Testis (tissue), 5 donors: ENCODE measurements at places on chromosomes 12 and 14. TPM values are rescaled to one million over a fixed set of nuclear protein-coding genes. Genes with fewer than 3 reads are reported as not detected.

Gene C12orf54
- total RNA-seq = 22.3 TPM

DNA sequence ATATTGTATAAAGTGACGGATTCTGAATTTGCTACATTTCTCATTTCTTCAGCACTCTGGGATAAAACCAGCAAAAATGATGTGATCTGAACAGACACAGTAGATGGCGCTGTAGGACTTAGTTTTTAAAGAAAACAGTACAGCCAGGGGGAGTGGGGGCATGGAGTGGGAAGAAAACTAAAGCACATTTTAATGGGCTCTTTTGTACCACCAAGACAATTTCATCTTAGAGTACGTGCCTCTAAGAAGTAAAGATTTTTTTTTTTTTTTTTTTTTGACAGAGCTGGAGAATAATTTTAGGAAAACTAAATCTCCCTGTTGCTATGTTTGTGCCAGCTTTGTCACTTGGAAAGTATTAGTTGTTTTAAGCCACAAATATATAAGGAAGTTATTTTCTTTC, 124.4 kb downstream of the RAD51B start:
- peak; percentile 92 for DNase-seq

GRCh38 chr12:16881986-16882570, 276.1 kb upstream of the LMO3 start:
- DNase-seq = no peak

DNA sequence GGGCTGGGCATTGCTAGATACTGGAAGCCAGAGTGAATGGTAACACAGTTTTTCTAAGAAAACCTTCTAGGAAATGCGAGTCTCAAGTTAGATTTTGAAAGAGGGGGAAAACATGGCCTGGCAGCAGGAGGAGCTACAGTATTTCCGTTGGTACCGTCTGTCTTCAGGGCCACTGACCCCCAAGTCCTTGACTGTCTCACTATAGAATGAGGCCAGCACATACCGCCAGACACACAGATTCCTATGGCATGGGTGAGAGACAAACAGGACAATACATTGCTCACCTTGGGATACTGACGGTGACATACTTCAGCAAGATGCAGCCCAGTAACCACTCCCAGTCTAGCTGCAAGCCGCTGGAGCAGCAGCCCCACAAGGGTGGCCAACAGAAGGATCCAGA, 21.7 kb downstream of the SLC11A2 start:
- DNase-seq = no peak

- no peak for DNase-seq
Observed at GRCh38 chr12:15535352-15535781, 213.1 kb downstream of the PTPRO start.

DNA sequence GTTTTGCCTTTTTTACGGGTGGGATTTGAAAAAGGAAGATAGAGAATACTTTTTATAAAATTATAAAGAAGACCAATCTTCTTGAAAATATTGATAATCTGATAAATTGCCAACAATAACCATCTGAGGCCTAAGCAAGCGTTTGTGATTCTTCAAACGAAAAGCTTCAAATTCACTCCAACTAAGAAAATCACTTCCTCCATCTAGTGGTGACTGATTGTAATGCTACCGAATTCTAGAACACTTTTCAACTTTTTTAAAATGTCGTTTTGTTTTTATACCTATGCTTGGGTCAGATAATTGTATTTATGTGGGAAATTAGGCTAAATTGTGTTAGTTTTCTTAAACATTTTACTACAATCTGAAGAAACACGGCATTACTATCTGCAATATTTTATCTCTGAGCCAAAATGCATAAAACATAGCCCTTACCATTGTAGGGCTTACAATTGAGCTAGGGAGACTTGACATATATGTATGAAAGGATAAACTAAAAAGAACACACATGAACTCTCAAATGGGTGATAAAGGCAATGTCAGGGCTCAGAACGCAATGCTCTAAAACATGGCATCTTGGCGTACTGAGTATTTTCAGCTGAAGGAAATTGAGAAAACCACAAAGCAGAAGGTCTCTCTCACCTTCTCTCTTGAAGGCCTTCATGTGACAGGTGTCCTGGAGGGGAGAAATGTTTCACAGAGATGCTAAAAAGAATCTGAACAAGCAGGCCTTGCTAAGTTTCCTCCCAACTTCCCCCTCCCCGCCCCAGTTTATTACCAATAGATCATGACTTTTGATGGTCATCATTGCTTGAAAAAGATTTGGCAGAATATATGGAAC, 36.8 kb upstream of the G2E3 start:
- no peak for DNase-seq

GRCh38 chr14:21382886-21383847, 652 bp downstream of the SUPT16H start:
- DNase-seq = peak; percentile 62

Gene FGF23
- total RNA-seq = not detected

DNA sequence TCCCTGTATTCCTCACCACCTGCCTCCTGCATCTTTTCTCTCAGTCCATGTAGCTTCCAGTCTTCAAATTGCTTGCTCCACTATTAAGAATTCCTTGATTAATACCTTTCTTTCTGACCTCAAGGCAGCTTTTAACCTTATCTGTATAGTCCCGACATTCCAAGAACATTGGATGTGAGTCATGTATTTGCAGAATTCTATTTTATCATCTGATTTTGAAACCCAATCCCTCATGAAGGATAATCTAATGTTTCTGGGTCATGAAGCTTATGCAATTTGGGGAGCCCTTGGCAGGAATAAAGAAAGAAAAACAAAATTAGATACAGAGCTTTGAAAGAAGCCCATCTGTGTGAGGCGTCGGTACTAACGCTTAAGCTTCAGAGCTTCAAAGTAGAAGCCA, 63.4 kb upstream of the CCND2 start:
- no peak for DNase-seq

GRCh38 chr12:48890657-48891418, 25.2 kb upstream of the RND1 start:
- DNase-seq = peak; percentile 83

Gene PGF
- total RNA-seq = 11.5 TPM

DNA sequence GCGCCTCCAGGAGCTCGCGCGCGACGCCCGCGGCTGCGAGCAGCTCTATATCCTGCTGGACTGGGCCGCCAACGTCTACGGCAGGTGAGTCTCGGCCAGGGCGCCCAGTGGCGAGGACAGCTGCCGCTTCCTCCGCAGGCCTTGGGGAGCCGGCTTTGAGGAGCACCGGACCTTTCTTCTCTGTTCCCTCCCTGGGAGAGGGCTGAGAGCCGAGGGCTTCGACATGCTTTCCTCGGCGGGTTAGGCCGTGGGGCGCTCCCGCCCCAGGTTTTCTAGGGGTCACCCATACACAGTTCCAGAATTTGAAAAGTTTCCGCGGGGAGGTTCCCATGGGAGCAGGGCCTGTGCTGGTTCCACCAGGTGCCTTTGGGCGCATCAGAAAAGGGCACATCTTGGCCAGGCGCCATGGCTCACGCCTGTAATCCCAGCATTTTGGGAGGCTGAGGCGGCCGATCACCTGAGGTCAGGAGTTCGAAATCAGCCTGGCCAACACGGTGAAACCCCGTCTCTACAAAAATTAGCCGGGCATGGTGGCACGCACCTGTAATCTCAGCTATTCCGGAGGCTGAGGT, 8.2 kb downstream of the EXOC3L4 start:
- no peak for DNase-seq

Gene NTF3
- total RNA-seq = 1.4 TPM

DNA sequence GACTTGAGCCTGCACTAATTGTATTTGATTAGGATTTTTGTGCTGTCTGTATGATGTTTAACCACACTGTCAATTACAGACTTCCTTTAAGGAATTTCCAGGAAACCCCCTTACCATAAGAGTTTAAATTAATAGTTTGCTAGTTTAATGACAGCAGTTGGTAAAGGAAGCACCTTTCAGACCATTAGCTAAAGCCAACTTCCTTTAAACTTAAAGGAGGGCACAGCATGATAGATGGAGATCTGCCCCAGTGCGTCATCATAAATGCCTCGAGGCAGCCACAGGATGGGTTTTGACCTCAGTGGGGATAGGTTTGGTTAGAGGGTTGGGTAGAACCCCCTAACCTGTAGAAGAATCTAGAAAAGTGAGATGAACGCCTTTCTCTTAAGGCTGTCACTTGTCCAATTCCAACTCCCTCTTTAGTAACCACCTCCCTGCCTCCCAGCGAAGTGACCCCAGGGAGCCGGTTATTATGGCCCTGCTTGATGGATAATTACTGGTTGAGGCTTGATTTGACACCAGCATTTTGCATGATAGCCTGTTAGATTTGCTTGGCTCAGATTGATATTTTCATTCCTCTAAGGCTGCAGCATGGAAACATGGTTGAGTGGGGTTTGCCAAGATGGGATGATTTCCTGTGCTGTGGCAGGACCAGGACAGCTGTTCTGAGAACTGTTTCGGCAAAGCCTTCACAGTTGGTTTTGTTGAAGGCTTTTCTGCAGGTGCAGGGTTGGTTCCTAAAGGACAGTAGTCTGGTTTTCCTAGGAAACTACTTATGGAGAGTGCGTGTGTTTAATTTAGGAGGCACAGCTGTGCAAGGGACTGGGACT, 62.7 kb downstream of the CHST11 start:
- no peak for DNase-seq

DNA sequence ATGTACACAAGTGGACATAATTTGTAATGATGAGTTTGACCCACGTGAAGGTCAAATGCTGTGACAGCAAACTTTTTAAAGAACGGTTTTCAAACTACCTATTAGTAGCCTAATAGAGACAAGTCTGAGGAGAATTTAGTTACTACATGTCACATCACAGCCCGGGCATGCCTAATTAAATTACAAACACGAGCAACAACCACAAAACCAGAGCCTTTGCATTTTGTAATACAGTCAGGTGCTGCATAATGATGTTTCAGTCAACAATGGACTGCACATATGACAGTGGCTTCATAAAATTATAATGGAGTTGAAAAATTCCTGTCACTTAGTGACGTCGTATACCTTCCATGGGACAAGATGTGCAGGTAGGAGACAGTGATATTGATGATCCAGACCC, 274.5 kb downstream of the DACT1 start:
- DNase-seq = no peak

DNA sequence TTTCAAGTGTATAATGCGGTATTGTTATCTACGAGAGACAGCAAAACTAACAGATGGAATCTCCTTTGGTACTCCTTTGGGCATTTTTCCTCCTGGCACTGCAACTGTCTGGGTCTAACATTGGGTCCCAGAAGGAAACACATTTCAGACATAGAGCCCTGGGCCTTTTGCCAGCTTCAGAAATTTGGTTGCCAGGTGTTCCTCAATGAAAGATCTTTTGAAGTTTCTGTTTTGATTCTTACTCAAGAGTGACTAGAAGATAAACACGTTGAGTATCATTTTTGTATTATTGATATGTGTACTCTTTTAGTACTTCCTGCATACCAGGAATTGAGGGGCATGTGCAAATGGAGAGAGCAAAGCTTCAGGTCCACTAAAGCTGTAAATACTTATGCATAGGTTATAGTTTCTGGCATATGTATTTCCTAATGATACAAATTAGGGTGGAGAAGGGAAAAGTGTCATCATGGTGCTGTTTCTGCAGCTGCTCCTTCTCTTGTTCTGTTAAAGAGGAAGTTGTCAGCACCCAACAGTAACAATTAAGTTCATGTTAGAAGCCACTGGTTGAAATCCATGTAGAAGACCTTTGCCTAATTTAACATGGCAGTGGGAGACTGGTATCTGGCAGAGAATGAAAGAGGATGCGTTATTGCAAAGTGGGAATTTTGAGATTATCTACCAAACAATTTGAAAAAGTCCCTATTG, 53.5 kb downstream of the SLC38A6 start:
- no peak for DNase-seq

GRCh38 chr14:61472011-61472672, 150.8 kb downstream of the PRKCH start:
- no peak for DNase-seq

GRCh38 chr12:131010396-131011131, 56.9 kb downstream of the ADGRD1 start:
- no peak for DNase-seq

DNA sequence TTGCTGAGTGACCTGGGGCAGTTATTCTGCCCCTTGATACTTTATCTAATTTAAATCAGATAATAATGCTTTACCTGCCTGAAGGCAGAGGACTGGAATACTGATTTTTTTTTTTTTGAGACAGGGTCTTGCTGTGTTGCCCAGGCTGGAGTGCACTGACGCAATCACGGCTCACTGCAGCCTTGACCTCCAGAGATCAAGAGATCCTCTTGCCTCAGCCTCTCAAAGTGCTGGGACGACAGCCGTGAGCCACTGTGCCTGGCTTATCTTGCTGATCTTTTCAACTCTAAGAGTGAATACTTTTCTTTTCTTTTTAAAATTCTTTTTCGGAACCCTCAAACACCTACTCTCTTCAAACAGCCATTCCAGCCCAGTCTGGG, 699 bp upstream of the B4GALNT3 start:
- no peak for DNase-seq

DNA sequence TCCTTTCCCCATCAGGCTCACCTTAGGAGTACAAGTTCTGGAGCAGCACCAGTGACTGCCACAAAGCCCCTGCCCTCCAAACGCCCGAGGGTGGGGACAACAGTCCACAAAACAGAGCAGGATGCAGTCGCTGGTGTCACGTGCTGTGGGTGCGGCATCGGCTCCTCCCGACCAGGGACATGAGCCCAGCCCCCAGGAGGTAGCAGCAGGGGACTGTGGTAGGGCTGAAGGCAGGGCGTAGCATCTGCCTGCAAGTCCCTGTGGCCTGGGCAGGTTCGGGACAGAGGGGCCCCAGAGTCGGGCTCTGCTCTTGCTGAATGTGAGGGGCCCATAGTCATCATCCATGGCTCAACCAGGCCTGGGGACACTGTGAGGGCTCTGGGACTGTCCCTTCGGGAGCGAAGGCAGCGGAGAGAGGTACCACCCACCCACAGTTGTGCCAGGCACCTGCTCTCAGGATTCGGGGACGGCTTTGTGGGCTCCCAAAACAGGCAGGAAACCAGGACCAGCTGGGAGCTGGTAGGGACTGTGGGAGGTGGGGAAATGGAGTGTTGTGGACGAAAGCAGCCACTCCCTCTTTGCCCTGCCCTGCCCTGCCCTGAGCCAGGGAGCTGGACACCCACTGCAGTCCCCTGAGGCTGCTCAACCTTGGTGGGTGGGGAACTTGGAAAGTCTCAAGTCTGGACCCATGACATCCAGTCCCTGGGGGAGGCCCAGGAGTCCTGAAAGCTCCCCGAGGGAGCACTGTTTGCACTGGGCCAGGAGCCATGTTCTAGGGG, 30.7 kb downstream of the FBRSL1 start:
- DNase-seq = no peak

Gene PIWIL1
- 53.0 TPM for total RNA-seq

DNA sequence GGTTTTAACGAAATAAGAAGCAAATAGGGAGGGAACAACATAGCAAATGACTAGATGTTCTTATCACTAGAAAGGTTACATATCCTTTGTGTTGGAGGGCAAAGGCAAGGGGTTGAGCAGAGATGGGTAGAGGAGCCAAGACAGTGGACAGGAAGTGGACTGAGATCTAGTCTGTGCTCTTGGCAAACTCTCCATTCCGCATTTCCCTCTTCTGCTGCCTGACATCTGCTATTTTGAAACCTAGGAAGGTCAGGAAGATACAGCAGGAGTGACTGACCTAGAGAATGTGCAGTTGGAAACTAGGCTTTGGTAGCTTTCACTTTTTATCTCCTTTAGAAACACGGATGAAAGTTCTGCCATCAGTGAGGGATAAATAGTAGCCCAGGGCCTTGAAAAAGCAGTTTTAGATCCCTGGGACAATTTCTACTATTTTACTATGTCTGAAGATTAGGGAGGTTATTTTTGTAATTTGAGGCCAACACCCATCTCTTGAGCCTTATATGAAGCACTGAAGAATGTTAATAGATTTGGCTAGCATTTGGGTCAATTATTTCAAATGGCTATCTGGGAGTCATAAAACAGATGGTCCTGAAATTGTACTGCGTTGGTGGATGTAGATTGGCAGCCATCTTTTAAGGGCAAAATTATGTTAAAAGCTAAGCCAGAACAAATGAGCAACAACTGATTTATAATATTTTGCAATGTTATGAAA, 410.3 kb downstream of the PCNX1 start:
- DNase-seq = no peak
